ENCODE measurements at places on chromosomes 13 and 19. TPM values are rescaled to one million over a fixed set of nuclear protein-coding genes. Genes with fewer than 3 reads are reported as not detected.

DNA sequence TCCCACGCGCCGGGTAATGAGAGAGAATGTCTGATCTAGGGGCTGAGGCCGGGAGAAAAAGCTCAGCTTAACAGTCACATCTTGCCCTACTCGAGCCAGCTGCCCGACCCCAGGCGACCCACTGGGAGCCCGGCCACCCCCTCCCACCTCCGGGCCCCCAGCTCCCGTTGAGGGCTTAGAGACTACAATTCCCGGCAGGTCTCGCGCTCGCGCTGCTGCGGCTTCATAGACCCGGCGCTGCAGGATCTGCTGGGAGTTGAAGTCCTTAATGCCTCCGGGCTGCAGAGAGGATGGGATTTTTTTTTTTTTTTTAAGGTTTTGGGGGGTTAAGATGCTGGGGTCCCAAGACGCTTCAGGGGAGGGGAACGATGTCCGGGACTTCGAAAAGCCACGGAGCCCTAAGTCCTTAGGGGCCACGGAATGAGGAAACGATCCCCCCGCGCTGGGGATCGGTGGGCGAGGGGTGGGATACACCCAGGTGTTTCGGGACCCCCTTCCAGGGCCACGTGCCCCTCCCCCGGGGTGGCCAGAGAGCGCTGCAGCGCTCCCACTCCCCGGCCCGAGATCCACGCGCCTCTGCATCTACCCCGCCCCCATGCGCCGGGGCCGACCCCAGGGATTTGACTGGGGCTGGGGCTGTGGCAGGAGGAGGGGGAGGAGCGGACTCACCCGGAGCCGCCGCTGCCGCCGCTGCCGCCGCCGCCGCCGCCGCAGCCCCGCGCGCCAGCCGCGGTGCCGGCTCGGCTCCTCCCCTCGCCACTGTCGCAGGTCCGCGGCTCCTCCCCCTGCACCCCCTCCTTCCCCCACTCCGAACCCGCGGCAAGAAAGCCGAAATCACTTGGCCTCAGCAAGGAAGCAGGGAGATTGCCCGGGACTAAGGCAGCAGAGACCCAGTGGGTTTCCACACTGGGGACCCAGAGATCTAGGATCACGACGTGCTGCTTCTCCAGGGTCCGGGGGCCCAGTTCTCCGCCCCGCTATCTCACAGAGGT lies at the start of gene SYT3:
TSS of gene SYT3 (minus strand) at position 761 of the 992 bp plus-strand sequence. CDS start 2,470 bp downstream, outside the sequence.
- no peak for DNase-seq

ZNF784 gene
- 6.8 TPM for total RNA-seq

DNA sequence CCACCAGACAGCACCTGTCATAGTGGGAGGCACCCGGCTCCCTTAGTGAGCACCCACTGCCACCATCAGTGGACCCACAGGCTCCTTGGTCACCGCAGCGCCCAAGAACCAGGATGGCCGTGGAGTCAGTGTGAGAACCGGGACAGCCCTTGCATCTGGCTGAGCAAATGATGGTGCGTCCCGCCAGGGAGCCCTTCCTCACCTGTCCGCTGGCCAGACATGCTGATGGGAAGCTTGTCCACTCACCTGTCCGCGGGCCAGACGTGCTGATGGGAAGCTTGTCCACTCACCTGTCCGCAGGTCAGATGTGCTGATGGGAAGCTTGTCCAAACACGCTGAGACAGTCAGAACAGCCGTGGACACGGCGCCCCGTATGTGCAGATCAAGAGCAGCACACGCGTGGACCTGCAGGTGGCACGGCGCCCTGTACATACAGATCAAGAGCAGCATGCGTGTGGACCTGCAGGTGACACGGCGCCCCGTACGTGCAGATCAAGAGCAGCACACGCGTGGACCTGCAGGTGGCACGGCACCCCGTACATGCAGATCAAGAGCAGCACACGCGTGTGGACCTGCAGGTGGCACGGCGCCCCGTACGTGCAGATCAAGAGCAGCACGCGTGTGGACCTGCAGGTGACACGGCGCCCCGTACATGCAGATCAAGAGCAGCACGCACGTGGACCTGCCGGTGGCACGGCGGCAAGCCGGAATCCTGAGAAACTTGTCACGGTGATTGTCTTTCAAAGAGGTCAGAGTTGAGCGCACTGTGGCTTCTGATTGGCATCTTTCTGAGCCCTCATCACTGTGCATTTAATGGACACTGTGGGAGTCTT lies 40.7 kb upstream of the DCUN1D2 start:
- DNase-seq: no peak

DNA sequence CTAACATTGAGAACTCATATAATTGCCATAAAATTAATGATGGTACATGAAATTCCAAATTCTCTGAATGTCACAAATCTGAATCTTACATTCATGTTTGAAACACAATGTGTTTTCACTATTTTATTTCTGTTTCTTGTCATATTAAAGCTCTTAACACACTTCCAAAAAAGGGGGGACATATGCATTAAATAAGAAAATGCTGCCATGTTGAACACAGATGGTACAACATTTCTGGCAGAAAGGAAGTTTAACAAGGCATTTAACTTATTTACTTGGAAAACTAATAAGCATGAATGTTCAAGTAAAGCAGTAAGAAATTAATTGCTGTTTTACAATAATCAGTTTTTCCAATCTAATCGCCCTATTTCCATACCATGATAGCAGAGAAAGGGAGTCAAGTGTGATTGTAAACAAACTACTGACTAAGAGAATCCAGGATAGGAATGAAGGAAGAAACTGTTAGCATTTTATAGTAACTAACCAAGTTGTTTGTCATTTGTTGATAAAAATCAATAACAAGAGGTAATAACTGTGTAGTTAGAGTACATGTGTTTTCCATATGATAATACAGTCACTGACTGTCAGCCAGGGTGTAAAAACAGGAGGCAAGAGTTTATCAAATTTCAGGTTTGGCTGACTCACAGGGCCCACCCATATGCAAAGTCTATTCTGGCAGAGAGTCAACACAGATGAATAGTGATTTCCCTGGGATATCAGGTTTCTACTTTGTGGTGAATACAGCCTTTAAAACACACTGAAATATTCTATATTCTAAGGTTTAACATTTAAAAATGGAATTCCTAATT lies 5.7 kb upstream of the FOXO1 start:
- DNase-seq: no peak

DNA sequence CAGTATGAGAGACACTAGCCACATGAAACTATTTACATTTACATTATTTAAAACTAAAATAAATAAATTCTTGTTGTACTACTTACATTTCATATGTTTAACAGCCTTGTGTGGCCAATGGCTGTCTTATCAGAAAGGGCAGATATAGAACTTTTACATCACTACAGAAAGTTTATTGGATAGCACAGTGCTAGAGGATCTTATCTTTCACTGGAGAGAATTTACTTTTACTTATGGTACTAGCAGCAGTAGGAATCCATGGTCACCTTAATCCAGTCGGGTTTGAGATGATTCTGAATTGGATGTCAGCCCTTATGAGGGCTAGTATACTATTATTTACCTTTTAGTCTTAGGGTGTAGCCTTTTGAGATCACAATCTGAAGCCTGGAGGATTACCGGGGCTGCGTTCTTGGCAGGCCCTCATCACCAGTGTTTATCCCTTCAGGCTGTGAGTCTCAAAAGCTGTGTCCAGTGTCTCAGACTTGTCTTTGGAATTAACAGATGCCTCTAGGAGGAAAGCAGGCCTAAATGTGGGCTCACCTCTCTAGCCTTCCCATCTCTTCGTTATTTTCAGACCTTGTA lies 21.7 kb downstream of the IFT88 start:
- DNase-seq: no peak

ZNF221 gene
- total RNA-seq: 7.3 TPM

GRCh38 chr13:40172878-40173277 lies 493.6 kb downstream of the FOXO1 start:
- DNase-seq: no peak

- DNase-seq: no peak
These were observed 111.9 kb downstream of the EFNB2 start for GRCh38 chr13:106423530-106423929.

- DNase-seq: no peak
These were observed 204.3 kb downstream of the EFNB2 start for GRCh38 chr13:106331116-106331515.

DNA sequence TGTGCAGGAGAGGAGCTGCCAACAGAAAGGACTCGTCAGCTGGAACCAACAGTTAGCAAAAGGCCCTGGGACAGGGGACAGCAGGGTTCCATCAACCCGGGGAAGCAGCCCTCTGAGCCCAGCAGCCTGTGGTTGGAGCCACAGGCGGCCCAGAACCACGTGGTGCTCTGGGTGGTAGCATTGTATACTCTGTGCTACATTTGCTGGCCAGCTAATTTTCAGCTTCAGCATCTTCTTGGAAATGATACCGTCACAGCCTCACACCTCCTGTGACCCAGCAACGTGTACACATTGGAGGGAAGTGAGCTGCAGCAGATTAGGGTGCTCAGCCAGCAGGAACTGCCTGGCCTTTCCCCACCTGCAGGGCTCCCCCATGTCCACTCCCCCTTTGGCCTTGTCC lies 13.1 kb upstream of the MTIF3 start:
- DNase-seq: no peak
